Stimulated activated CD4-positive, alpha-beta T cell treated with anti-CD3 and anti-CD28 coated beads, Interleukin-1b, Interleukin-23, amount 100 ng/mL, for 24 hours (primary cell): ENCODE measurements at places on chromosomes 2 and 18.
A peak's percentile ranks its signal among the peaks of the same experiment; 100 is the strongest.

GRCh38 chr2:26564121-26564644, 77.0 kb downstream of the CIB4 start:
- no peak for DNase-seq

GRCh38 chr2:179107737-179108136, 57.8 kb upstream of the CCDC141 start:
- no peak for DNase-seq

GRCh38 chr2:126776692-126777619, 121.0 kb downstream of the GYPC start:
- DNase-seq: peak; percentile 61

GRCh38 chr2:12884713-12885282, 168.1 kb downstream of the TRIB2 start:
- no peak for DNase-seq
